ENCODE measurements at places on chromosomes 5 and 9. TPM values are rescaled to one million over a fixed set of nuclear protein-coding genes. Genes with fewer than 3 reads are reported as not detected.

DNA sequence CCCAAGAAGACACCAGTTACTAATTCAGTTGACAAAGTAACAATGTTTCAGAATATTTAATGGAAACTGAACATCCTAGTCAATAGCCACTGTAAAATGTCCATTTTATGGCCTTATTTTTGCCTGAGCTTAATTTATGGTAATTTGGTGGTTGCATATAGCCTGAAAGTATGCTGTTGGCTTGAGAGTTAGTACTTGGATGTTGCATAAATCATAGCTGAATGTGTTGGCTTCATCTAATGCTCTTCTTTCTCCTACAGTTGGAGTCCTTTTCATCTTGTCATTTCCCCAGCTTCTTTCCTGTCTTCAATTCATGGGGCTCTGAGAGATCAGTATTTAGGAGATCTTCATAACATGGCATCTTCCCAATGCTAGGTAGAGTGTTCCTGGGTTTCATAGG lies 164.6 kb downstream of the MAT2B start:
- no peak for DNase-seq

DNA sequence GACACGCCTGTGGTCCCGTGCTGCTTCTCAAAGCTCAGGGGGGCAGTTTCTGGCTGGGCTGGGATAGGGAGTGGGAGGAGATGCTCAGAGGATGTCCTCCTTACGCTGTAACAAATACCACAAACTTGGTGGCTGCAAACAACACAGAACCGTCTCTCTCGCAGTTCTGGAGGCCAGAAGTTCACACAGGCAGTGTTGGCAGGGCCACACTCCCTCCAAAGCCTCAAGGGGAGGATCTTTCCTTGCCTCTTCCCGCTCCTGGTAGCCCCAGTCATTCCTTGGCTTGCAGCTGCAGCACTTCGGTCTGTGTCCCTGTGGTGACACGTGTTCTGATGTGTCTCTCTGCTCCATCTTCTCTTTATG lies 10.4 kb upstream of the ORM1 start:
- DNase-seq = no peak

The MARCHF3 gene
- total RNA-seq = 5.3 TPM

- no peak for DNase-seq
Observed at GRCh38 chr5:130227699-130228098, 323.4 kb downstream of the CHSY3 start.

The DMAC1 gene
- 7.9 TPM for total RNA-seq

DNA sequence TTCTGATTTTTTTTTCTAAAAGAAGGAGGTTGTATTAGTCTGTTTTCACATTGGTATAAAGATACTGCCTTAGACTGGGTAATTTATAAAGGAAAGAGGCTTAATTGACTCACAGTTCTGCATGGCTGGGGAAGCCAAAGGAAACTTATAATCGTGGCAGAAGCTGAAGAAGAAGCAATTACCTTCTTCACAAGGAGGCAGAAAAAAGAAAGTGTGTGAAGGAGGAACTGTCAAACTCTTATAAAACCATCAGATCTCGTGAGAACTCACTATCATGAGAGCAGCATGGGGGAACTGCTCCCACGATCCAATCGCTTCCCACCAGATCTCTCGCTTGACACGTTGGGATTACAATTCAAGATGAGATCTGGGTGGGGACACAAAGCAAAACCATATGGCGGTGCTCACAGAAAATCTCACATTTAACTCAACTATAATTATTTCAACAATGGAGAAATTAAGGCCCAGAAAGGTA lies 27.1 kb downstream of the DPYSL3 start:
- DNase-seq = no peak

The CMYA5 gene
- 3.6 TPM for total RNA-seq

- DNase-seq = no peak
Observed at GRCh38 chr5:79255786-79256557, 20.0 kb downstream of the JMY start.

- DNase-seq = no peak
Observed at GRCh38 chr5:23352446-23352845, 155.0 kb upstream of the PRDM9 start.

- DNase-seq = no peak
Observed at GRCh38 chr9:89448381-89448780, 49.5 kb downstream of the SEMA4D start.

DNA sequence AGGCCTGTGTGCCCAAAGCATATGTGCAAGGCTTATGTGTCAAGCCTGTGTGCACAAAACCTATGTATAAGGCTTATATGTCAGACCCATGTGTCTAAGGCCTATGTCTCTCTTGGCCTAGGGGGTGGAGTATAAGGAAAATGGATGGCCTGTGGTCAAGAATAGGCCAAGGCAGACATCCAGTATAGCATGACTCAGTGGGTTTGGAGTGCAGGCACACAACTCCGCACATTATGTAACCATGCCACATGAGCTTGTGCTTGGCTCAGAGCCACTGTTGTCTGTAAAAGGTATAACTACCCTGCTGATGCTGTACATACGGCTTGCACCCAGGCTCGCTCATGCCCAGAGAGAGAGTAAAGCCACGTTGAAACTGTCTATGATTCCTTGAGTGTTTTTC lies 626.4 kb upstream of the NUDT12 start:
- DNase-seq = no peak

- no peak for DNase-seq
Observed at GRCh38 chr5:175640106-175640775, 17.6 kb upstream of the HRH2 start.

DNA sequence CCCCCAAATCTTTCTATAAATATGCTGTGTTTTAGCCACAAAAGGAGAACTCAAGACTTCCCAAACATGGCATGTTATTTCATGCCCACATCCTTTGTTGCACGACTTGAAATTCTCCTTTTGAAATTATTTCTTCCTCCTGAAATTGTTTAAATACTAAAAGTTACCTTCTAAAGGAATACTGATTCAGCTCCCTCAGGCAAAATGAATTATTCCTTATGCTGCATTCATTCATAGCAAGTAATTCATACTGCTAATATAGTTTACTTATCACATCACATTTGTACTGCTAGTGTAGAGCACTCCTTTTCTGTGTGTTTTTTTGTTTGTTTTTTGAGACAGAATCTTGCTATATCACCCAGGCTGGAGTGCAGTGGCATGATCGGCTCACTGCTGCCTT lies 45.7 kb downstream of the BHMT start:
- no peak for DNase-seq

GRCh38 chr9:35831040-35831439 lies 2.0 kb downstream of the TMEM8B start:
- no peak for DNase-seq

DNA sequence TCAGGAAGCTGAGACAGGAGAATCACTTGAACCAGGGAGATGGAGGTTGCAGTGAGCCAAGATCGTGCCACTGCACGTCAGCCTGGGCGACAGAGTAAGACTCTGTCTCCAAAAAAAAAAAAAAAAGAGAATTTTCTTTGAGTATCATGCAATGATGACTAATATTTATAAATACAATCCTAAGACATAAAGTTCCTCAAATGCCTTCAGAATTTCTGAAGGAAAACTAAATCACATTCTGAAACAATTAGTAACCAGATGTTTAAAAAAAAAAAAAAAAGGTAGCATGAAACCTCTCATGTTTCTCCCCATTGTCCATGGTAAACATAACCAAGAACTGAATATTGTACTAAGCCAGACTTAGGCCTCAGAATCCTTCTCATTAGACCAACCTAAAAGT lies 23.1 kb downstream of the MLLT3 start:
- DNase-seq = no peak

DNA sequence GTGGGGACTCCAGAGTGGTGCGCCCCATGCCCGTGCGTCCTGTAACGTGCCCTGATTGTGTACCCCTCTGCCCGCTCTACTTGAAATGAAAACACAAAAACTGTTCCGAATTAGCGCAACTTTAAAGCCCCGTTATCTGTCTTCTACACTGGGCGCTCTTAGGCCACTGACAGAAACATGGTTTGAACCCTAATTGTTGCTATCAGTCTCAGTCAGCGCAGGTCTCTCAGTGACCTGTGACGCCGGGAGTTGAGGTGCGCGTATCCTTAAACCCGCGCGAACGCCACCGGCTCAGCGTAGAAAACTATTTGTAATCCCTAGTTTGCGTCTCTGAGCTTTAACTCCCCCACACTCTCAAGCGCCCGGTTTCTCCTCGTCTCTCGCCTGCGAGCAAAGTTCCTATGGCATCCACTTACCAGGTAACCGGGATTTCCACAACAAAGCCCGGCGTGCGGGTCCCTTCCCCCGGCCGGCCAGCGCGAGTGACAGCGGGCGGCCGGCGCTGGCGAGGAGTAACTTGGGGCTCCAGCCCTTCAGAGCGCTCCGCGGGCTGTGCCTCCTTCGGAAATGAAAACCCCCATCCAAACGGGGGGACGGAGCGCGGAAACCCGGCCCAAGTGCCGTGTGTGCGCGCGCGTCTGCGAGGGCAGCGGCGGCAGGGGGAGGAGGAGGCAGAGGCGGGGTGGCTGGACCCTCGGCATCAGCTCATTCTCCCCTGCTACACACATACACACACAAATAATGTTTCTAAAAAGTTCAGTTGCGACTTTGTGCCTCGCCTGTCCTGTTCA lies 668 bp downstream of the GLIS3 start:
- no peak for DNase-seq

The C5orf46 gene
- not detected for total RNA-seq

The TIFAB gene
- total RNA-seq = 0.08 TPM

DNA sequence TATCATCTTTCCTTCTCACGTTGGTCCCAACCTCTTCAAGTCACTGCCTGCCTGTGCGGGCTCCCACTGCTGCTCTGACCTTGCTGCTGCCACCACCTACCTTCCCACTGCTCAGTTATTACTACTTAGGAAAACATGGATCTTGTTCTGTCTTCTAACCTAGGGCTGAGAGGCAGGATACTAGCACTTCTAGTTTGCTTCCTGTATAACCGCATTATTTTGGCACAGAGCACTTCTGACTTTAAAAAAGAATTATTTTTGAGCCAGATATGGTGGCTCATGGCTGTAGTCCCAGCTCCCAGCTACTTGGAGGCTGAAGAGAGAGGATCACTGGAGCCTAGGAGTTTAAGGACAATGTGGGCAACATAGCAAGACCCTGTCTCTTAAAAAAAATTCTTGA lies 135.4 kb upstream of the GNA14 start:
- no peak for DNase-seq

The MAP1B gene
- total RNA-seq = 24.8 TPM

The C9orf40 gene
- 3.3 TPM for total RNA-seq

DNA sequence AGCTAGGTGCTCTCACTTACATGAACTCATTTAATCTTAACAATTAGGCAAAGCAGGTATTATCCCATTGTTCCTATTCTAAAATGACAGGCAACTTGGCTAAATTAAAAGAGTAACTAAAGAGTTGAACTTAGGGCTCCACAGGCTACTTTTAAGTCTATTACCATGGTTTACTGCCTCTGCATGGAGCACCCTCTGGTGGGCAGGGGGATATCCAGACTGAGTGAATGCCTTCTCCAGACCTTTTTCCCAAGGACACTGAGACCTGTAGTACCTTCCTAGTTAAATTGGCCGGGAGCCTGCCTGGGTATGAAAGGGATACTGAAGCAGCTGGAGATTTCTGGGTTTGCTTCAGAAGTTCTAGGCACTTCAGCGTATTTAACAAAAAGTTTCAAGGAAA lies 238.1 kb downstream of the ELAVL2 start:
- DNase-seq = no peak

- no peak for DNase-seq
Observed at GRCh38 chr5:84130006-84130580, 254.6 kb downstream of the EDIL3 start.

DNA sequence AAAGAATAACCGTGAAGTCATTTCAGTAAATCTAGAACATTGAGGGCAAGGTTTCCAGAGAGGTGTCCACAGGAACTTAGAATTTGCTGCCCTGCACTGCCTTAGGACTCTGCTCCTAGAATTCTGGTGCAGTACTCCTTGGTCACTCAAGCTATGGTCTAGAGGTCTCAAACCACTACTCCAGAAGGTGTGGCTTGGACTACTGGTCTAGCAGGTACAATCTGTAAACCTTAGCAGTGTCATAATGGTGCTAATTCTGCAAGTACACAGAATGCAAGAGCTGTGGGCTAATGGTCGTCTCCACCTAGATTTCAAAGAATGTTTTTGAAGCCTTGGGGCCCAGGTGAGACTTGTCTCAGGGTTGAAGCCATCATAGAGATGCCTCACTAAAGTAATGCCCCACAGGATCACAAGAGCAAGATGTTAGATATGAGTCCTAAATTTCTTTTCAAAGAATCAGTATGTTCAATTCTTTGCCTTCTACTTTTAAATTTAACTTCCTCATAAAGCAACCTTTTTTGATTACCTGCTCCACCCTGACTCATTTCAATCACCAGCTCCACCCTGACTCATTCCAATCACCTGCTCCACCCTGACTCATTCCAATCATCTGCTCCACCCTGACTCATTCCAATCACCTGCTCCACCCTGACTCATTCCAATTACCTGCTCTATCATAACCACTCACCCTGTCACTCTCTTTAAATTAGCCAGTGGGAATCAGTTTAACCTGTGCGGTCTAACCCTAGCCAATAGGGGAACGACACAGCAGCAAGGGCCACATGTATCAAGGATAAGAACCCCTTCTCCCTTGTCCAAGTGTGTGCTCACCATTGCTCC lies 1111.8 kb upstream of the ACO1 start:
- DNase-seq = no peak

The ACOT12 gene
- not detected for total RNA-seq

The LCN15 gene
- total RNA-seq = not detected

GRCh38 chr5:73793911-73794310 lies 167.9 kb downstream of the ARHGEF28 start:
- DNase-seq = no peak

GRCh38 chr5:149859746-149860145 lies 84.8 kb downstream of the PDE6A start:
- no peak for DNase-seq

GRCh38 chr5:75053304-75054133 lies 1.2 kb upstream of the GCNT4 start:
- DNase-seq = no peak

GRCh38 chr5:109408991-109409843 lies 557 bp downstream of the PJA2 start:
- peak; percentile 27 for DNase-seq

- DNase-seq = no peak
Observed at GRCh38 chr5:109196087-109196822, 213.5 kb downstream of the PJA2 start.

DNA sequence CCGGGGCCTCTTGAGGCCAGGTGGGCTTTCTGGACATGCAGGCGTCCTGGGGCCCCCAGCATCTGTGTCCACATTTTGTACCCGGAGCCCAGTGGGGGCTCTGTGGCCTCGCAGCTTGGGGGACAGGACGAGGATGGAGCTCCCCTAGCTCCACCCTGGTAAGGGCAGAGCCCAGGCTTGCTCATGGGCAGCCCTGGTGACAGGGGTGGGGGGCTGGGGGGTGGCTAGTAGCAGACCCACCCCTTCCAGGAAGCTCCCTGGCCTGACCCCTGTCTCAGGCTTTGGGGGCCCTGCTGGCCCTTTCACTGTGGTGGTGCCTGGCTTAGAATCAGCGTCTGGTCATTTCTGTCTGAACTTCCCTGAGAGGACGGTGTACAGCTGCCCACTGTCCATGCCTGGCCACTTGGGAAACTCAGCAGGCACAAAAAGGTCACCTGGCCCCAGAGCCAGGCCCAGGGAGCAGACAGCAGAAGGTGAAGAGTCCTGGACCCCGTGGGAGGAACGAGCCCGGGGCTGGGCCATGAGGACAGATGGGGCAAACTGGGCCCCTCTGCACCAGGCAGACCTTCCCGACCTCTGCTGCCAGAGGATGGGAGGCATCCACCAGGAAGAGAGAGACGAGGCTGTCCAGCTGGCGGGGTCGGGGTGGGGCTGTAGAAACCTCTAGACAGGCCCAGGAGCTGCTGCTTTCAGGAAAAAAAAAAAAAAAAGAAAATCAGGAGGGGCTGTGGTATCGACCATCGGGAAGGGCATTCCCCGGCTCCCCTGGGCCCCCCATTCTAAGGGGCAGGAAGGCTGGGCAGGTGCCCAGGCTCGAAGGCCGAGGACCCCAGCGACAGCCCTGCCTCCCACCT lies 52.8 kb downstream of the EXD3 start:
- no peak for DNase-seq

Measured in esophagus squamous epithelium (tissue), 5 donors.